ENCODE measurements at places on chromosomes 11 and 22.

GRCh38 chr11:117478126-117478860 lies 150.6 kb downstream of the CEP164 start:
- no peak for DNase-seq

DNA sequence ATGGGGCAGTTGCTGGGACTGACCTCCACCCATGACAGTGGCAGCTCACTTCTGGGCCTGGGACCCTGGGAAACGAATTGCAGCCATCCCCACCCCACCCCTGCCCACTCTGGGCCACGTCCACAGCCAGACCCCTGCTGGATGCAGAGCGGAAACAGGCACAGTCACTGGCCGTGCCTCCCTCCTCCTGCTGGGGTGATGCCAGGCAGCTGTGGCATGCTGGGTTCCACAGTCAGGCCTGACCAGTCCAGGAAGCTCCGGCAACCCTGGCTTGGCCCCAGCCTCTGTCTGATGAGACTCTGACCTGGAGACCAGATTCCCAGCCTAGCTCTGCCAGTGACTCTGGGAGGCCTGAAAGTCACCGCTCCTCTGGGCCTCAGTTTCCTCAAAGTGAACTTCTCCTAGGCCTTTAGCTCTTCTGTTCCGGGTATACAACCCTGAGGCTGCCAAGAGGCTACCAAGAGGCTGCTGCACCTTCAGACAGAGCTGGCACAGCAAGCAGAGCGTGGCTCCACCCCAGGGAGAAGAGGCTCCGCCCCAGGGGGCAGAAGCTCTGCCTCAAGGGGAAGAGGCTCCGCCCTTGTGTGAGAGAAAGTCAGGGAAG lies 8.9 kb downstream of the SULT4A1 start:
- DNase-seq: no peak

DNA sequence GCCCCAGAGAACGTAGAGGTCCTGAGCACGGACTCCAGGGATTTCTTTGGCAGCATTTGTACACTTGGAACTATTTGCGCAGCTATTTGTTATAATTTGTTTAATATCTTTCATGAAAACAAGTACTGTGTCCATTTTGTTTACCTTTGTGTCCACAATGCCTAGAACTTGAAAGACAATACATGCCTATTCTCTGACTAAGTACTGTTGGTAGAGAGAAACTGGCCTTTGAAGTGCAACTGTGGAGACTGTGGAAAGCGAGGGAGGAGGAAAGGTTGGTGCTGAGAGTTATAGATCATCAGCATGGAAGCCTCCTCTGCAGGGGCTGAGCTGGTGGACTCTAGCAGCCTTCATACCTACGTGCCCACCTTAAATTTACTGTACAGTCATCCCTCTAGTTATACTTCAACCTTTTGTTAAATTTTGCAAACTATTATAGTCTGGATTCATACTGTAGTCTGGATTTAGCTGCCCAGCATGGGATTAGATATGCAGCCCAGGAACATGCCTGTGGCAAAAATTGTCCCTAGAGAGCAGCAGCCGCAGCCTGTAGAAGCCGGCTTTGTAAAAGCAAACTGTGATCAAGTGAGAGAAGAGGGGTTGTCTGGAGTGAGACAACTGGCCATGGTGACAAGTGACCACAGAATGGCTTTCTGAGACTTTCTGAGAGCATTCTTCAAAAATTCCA lies 24.2 kb upstream of the YAP1 start:
- no peak for DNase-seq

DNA sequence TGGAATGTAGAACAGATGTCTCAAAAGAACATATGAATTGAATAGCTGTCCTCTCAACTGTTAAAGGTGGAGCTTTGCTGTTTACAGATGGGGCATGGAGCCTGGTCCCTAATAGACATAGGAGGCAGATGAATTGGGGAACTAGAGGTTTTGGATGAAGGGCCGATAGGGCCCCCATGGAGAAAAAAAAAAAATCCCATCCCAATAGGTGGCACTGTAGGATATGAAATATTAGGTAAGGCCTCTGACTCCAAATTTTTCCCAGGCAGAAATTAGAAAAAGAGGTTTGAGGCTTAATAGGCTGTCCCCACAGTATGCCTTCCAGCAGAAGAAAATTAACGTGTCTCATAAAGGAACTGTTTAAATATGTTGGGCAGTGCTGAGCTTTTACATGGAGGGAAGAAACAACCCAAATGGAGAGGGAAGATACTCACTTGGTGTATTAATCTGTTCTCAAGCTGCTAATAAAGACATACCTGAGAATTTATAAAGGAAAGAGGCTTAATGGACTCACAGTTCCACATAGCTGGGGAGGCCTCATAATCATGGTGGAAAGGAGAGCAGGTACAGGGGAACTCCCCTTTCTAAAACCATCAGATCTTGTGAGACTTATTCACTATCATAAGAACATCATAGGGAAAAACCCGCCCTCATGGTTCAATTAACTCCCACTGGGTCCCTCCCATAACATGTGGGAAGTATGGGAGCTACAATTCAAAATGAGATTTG lies 30.1 kb upstream of the TMEM45B start:
- no peak for DNase-seq

GRCh38 chr11:7826324-7826723 lies 29.6 kb upstream of the OR5P2 start:
- no peak for DNase-seq

DNA sequence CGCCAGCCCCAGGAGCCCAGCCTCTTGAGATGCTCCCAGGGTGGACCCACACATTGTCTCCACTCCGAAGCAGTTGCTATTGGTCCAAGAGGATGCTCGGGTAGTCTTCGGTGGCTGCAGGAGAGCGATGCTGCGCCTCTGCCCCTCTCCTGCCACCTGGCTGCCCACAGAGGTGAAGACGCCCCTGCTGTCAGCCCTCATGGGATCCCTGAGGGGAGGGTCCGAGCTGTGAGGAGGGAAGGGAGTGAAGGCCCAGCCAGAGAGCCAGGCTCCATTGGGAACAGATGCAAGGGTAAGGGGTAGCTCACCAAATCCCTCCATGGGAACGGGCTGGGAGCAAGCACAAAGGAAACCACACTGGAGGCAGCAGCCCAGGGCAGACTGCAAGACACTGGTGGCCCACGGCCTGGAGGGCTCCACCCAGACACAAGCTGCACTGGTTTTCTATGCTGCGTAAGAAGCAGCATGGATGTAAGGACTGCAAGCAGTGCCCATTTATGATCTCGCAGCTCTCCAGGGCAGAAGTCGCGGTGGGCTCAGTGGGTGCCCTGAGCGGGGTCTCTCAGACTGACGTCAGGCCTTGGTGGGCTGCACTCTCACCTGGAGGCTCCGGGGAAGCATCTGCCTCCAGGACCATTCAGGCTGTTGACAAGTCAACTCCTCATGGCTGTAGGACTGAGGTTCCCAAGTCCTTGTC lies 15.7 kb downstream of the TSPAN32 start:
- no peak for DNase-seq

- no peak for DNase-seq
Measured at GRCh38 chr22:50513175-50513574, 5.2 kb downstream of the NCAPH2 start.

DNA sequence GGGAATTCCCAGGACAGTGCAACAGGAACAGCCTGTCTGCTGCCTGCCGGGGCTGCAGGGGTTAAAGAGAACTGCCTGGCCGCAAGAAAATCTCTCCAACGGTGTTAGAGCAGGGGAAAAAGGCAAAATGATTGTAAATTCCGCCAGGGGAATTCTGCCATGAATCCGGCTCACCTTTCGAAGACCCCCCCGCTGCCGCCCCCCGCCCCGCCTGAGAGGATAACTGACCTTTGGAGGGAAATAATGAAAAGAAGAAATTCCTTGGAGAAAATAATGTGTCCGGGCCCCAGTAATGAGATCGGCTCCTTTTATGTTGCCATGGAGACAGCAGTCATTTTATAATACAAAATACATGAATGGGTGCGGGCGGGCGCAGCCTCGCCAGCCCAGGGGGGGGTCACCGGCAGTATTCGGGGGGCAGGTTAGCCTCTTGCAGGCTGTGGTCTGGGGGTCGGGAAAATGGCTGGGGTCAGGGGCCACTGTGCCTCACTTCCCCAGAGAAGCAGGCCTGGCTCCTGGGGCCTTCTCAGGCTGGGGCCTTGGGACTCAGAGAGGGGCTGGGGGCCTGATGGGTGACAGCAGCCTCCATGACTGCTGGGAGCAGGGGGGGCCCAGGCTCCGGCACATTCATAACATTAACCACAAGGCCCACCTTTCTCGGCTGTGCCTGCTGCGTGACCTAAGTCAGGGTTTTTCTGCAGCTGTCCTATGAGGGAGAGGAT lies 228.1 kb downstream of the MN1 start:
- no peak for DNase-seq

- no peak for DNase-seq
Measured at GRCh38 chr11:102482433-102482832, 29.9 kb upstream of the TMEM123 start.

DNA sequence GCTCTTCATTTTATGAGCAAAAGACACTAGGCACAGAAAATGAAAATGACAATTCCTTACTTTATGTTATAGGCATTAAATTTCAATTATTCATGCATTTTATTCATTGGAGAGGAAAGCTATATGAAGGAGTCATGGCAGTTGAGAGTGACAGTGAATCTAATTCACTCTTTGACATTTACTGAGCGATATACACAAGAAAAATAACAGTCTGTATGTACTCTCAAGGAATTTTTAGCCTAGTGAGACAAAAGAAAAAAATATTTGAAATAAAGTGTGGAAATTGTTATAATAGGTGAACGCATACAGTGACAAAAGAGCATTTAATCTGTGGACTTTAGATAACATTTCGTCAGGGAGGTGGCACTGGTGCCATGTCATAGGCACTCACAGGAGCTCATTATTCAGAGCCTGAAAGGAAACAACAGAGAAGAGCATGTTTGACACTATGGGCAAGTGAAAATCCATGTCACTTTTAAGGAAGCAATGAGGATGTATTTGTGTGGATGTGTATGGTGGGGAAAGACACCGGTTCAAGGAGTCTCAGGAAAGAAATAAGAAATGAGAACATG lies 323.1 kb downstream of the LUZP2 start:
- DNase-seq: no peak

DNA sequence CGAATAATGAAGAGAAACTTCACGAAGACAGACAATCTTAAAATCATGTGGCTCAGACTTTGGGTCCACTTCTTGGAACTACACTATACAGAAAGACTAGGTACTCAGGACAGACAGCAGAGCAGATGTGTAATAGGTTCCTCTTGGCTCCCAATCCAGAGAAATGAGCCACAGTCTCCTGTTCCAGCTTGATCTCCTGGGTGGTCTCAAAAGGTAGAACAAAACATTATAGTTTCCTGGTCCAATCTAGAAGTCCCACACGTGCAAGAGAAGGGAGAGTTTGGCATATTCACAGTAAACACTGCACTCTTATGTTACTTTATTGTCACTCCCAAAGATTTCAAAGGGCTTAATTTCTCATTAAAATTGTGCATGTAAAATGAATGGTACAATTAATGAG lies 134.5 kb upstream of the FIBIN start:
- DNase-seq: no peak

- no peak for DNase-seq
Measured at GRCh38 chr11:132245403-132246385, 875.3 kb downstream of the NTM start.

DNA sequence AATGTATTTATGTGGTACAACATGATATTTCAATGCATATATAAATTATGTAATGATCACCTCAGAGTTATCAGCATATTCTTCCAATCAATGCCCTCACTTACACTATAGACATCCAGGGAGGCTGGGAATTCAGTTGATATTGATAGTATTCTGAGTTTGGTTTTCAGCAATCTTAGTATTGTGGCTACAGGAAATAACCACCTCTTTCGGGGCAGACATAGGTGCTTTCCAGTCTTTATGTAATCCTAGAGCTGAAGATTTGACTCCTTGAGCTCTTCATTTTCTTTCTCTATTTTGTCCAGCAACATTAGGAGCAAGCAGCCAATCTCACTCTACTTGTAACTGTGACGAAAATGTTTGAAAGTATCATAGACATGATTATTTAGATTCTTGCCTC lies 712.7 kb upstream of the KIRREL3 start:
- DNase-seq: no peak

DNA sequence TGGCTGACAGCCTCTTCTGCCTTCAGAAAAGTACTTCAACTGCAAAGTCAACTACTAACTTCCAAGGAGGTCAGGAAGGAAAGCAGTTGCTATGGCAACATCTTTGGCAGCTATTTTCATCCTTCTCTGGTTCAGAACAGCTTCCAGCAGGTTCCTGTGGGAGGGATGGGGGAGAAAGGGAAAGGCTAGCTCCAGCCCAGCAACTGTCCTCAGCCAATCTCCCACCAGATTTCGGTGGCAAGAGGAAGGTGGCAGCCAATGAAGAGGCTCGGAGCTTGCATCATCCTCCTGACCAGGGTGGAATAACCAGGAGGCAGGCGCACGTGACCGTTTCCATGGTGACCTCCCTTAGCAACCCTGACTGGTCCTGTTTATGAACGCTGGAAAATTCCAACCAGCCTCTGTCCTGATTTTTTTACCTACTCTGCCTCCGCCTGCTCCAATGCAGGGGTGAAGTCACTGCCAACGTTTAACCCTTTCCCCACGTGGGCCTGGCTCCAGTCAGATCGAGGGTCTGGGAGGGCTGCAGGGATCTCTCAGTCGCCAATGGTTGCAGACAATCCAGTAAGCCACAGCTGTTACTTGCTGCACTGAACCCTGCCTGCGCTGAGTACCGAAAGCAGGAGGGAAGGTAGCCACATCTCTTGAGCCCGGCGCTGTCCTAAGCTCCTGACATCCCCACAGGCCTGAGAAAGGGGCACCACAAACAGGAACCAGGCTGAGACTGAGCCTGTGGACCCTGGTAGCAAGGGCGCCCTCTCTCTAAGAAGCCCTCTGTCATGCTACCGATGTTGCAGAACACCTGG lies 11.2 kb upstream of the MALAT1 start:
- DNase-seq: peak; percentile 84

DNA sequence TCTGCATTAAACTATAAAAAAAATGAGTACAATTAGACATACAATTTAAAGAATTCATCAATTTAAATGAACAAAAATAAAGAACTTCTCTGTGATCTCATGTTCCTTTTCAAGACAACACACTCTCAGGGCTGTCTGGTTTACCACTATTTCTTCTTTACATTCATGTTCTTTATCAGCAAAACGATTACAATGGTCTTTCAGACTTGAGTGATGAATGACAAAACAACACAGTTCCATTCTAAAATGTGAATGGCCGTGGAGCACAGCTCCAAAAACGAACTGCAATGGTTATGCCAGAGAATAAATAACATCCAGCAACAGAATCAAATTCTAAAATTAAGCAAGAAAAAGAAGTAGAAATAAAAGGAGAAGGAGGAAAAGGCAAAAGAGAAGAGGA lies 113.1 kb downstream of the CADM1 start:
- DNase-seq: no peak

Data from CD4-positive, alpha-beta T cell treated with Interferon gamma for 1 hour (primary cell).